ENCODE measurements at places on chromosomes 5 and 9.

GRCh38 chr5:81878333-81878732 is 93.5 kb upstream of the ATG10 start:
- no peak for DNase-seq

DNA sequence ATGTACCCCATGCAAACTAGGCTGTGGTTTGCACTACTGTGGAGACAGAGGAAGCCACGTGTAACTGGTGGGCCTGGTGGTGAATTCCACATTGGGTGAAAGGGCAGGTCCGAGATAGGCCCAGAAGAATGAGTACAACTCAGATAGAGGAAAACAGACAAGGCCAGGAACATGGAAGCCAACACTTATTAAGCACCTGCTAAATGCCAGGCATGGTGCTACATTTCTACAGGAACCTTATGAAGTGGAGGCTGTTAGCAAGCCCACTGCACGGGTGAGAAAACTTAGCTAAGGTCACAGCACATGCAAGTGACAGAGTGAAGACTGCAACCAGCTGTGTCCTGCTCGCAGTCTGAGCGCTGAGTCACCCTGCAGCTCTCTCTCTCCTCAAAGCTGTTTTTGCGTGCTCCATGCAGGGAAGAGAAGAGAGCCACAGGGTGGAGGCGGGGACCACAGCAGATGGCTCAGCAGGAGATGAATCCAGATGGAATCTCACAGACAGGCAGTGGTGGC is 65.5 kb upstream of the SPTLC1 start:
- DNase-seq: no peak

GRCh38 chr5:81353189-81353588 is 40.7 kb downstream of the ACOT12 start:
- no peak for DNase-seq

DNA sequence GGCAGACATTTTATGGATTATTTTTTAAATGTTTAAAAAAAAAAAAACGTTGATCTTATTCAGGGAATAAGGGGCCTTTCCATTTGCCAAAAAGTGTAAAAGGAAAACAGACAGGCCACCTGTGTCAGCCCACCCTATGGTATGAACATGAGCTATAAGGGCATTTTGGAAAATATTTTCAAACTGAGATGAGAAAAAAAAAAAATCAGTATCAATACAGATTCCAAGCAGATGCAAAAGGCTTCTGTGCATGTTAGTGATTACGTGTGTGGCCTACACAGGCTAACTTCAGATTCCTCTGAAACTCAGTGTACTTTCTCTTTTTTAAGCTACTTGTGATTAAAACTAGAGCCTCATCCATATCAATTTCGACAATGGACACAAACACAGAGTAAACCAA is 189.9 kb downstream of the BNC2 start:
- DNase-seq: no peak

GRCh38 chr5:117417501-117417900 is 842.9 kb upstream of the SEMA6A start:
- no peak for DNase-seq

- DNase-seq: peak; percentile 46
Measured at GRCh38 chr9:117414906-117415331, at the start of gene ASTN2. ASTN2 (minus strand) TSS chr9:117415057; CDS start chr9:117414938, 119 bp downstream.

- DNase-seq: no peak
Measured at GRCh38 chr9:84652496-84653120, 16.9 kb upstream of the NTRK2 start.
